ENCODE measurements at places on chromosomes 1 and 21.

- DNase-seq: no peak
Measured at GRCh38 chr1:247548092-247548491, 842 bp upstream of the GCSAML start.

- no peak for DNase-seq
Measured at GRCh38 chr1:21065851-21066250, 110.8 kb downstream of the EIF4G3 start.

DNA sequence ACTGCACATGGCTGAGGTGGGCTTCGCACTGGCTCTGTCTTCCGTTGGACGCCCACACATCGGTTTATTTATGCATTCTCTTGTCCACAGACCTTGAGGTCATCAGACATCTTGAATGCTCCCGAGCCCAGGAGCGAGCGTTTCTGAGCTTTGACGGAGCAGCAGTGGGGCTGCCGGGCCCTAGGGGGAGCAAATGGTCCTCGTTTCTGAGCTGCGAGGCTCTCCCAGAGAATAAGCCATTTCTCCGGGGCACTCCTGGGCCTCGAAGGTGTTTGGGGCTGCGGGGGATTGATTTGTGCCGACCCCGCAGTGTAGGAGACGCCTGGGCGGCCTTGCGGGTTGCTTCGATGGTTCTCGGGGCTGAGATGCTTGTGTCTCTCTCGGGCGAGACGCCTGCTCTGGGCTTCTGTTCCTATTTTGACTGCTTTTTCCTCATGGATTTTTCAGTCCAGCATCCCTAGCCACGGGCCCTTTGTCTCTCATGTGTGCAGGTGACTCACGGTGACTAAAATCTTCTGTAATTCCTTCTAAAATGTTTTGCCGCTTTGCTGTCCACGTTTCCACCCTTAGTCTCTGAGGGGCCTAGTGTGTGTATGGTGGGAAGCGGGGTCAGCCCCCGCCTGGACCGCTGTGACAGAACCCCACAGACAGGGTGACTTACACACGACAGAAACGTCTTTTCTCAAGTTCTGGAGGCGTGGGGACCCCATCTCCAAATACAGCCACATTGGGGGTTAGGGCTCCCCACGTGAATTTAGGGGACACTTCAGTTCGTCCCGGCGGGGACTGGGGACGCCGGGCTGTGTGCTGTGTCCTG is 62.1 kb downstream of the FAAP20 start:
- peak; percentile 32 for DNase-seq

GRCh38 chr1:231550448-231550781 is 21.9 kb downstream of the TSNAX start:
- no peak for DNase-seq

- peak; percentile 36 for DNase-seq
Measured at GRCh38 chr1:84570436-84571149, 3.6 kb downstream of the CTBS start.

DNA sequence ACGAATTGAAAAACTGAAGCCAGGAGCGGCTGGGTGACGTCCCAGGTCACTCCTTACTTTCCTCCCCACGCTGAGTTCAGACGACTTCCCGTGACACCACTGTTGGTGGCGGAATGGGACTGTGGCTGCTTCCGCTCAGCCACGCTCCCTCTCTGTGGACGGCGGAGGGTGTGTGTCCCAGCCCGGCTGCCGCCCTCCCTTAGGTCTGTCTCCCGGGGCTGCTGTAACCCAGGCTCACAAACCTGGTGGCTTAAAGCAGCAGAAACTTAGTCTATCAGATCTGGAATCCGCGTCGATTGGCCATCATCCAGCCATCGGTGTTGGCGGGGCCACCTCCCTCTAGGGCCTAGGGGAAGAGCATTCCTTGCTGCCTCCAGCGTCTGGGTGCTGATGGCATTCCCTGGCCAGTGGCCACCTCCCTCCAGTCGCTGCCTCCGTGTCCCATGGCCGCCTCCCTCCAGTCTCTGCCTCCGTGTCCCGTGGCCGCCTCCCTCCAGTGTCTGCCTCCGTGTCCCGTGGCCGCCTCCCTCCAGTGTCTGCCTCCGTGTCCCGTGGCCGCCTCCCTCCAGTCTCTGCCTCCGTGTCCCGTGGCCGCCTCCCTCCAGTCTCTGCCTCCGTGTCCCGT is 17.5 kb downstream of the TRPM2 start:
- no peak for DNase-seq

GRCh38 chr1:201214461-201214860 is 23.8 kb downstream of the IGFN1 start:
- DNase-seq: no peak

- peak; percentile 50 for DNase-seq
Measured at GRCh38 chr21:43266534-43266933, 97.7 kb downstream of the CRYAA start.

DNA sequence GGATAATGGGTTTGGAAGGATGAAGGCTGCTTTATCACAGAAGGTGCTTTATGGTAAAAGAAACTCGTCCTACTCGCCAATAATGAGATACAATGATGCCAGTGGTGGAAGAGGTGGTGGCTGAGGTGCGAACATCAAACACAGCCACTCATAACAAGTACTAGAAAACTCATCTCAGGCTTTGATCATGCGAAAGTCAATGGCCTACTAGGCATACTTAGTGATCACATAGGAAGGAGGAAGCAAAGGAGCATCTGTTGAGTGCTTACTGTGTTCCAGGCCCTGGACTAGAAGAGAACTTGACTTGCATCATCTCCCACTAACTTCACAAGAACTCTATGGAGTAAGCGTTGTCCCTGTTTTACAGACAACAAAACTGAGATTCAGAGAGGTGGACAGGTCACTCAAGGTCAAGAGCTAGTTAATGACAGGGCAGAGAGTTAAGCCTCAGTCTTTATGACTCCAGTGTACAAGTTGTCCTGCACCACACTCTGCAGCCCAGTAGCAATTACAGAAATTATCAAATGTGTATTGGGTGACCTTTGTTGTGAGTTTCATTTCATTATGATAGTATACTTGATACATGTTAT is 33.6 kb downstream of the RUNX1 start:
- DNase-seq: no peak

- DNase-seq: no peak
Measured at GRCh38 chr1:151756291-151756690, 7.0 kb downstream of the MRPL9 start.

GRCh38 chr1:60171801-60172200 is 98.2 kb upstream of the C1orf87 start:
- peak; percentile 90 for DNase-seq

GRCh38 chr1:230501849-230502248 is 75.7 kb upstream of the PGBD5 start:
- no peak for DNase-seq

- no peak for DNase-seq
Measured at GRCh38 chr1:240287722-240288121, 196.0 kb downstream of the FMN2 start.

- DNase-seq: peak; percentile 99
Measured at GRCh38 chr1:10398734-10399443, at the start of gene PGD. Gene PGD (plus strand): TSS chr1:10399064. CDS start chr1:10399118, 54 bp downstream.

GRCh38 chr1:117093091-117093534 is 28.4 kb downstream of the TRIM45 start:
- DNase-seq: peak; percentile 97

Measured in fibroblast of gingiva (primary cell).